AML-193 (cell line): ENCODE measurements at places on chromosomes 1 and 21.

- DNase-seq: no peak
Observed at GRCh38 chr1:29094954-29095353, 28.7 kb downstream of the TMEM200B start.

DNA sequence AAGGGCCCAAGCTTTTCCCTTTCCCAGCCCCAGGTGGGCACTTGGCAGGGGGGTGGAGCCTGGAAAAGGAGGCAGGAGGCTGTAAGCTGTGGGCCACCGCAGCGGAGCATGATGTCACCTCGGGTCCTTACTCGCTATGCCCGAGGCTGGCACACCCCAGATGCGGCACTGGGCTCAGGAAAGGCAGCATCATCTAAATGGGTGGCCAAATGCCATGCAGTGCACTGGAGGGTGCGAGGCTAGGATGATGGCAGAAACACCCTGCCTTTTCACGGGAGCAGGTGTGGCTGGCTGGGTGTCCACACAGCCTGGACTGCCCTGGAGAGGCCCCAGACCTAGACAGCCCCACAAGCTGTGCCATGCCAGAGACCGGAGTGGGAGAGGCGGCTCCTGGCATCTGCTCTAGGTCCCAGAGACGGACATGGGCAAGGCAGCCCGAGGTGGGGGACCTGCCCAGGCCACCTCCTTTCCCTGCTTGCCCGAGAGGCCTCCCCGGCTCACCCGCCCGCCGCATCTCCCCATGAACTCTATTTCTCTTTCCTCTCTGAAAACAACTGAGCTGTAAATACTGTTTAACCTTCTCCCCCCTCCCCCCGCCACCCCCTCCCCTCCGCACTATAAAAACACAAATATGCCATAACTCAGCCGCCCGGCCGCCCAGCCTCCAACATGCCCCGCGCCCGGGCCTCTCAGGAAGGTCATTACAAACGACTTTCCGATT, 124.7 kb downstream of the CASZ1 start:
- no peak for DNase-seq

GRCh38 chr1:220797553-220797952, 10.8 kb downstream of the MTARC1 start:
- DNase-seq: no peak

GRCh38 chr1:87844251-87844650, 515.6 kb downstream of the LMO4 start:
- no peak for DNase-seq

DNA sequence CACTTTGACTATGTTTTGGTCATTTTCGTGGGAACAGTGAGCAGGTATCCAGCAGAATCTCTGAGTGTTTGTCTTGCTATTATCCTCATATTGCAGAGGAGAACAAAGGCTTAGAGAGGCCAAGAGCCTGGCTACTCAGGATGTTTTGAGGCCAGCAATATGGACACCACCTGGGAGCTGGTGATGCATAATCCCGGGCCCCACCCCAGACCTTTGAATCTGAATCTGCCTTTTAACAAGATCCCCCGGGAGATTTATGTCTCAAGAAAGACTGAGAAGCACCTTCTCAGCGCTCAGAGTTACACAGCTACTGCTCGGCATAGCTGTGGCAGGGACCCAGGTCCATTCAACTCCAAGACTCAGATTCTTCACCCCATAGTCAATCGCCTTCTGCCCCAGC, 72.8 kb downstream of the PTPRU start:
- DNase-seq: no peak

- DNase-seq: no peak
Observed at GRCh38 chr1:25906644-25907300, 553 bp upstream of the STMN1 start.

DNA sequence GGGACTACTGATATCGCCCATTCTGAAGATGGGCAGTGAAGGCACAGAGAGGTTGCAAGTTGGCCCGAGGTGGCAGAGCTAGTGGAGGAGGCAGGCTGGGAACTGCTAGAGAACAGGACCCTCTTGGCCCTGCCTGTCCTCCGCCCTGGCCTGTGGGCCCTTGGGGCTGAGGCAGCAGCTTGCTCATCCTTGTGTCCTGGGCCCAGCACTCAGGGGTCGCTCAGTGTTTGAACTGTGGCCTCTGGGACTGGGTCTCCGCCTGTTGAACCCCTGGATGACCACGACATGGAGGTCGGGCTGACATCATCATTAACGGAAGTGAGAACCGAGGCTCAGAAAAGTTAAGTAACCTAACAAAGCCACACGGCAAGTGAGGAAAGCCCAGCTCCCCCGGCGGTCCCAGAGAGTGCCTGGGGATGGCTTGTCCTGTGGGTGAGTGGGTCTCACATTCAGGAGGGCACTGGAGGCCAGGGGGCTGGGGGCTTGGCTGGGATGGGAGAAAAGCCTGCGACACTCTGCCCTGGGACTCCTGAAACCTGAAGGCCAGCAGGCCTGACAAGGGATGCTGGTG, 23.0 kb upstream of the DDOST start:
- no peak for DNase-seq

DNA sequence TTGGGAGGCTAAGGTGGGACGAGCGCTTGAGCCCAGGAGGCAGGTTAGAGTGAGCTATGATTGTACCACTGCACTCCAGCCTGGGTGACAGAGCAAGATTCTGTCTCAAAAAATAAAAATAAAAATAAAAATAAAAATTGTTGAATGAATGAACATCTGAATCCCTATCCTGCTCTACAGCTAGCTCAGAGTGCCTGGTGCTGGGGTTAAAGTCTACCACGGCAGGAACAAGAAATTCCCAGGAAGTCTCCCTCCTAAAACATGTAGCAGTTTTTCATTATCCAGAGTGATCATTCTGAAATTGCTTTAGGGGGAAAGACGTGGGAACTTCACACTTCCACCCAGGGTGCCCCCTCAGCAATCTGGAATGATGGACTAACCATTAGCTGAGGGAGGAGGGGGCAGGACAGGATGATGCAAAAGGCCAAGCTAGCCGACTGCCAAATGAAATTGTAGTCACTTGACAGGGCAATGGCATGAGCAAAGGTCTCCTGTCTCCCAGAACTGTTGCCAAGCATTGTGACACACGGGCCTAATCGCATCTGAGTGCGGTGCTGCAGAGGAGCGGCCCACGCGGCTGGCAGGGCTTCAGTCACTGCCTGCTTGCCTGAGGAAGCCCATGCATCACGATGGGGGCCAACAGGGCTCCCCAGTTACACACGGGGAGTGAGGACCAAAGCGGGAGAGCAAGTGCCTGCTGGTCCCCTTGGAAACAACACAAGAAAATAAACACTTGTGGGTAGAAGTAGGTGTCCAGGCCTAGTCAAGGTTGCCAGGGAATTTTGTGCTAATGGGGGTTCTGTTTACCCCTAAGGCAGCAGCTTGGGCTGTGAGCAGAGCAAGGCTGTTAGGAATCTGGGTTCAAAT, 85.7 kb downstream of the NENF start:
- no peak for DNase-seq

DNA sequence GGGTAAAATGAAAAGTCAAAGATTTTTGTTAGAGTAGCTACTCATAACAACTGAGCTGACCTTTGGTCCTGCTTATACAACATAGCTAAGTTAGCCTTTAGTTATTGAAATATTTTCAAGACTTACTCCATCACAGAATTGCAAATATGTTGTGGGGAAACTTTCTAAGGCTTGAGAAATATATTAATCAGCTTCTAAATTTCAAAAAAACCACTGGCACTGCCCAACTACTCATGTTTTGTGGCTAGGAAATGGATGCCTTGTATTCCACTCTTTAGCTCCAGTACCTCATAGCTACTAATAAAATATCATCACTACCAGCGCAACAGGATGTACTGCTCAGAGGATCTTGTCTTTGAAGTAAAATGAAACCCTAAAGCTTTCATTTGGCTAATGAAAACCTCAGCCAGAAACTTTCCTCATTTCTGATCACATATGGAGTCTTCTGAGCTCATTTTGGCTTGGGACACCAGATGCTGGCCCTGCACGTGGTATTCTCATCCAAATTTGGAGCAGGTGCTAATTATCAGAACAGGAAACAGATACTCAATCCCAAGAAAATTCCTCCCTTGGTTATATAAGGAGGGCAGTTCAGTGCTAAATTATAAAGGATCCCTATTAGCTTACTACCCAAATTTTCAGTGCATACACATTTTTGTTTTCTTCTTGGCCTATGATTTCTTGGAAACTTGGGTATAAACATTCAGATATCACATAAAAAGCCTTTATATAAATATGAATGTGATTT, 690.7 kb downstream of the ADGRL2 start:
- no peak for DNase-seq

GRCh38 chr1:89262643-89263042, 10.0 kb downstream of the GBP5 start:
- no peak for DNase-seq

GRCh38 chr1:56630786-56631185, 14.3 kb upstream of the PRKAA2 start:
- no peak for DNase-seq

DNA sequence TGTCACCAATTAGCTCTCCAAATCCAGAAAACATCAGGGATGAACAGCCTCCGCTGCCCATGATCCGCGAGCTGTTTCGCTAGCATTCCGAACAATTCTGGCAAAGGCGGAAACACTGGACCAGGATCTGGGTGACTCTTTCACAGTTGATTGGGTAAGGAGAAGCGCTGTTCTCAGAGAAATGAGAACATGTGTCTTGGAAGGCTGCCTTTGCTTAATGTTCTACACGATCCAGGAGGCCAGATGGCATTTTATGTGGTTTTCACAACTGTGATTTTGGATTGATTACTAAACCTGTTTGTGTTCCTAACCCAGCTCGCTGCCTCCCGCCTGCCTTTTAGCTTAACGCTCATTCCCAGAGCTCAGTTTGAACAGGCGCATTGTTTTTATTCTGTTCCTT, 144.0 kb downstream of the KIF26B start:
- no peak for DNase-seq

DNA sequence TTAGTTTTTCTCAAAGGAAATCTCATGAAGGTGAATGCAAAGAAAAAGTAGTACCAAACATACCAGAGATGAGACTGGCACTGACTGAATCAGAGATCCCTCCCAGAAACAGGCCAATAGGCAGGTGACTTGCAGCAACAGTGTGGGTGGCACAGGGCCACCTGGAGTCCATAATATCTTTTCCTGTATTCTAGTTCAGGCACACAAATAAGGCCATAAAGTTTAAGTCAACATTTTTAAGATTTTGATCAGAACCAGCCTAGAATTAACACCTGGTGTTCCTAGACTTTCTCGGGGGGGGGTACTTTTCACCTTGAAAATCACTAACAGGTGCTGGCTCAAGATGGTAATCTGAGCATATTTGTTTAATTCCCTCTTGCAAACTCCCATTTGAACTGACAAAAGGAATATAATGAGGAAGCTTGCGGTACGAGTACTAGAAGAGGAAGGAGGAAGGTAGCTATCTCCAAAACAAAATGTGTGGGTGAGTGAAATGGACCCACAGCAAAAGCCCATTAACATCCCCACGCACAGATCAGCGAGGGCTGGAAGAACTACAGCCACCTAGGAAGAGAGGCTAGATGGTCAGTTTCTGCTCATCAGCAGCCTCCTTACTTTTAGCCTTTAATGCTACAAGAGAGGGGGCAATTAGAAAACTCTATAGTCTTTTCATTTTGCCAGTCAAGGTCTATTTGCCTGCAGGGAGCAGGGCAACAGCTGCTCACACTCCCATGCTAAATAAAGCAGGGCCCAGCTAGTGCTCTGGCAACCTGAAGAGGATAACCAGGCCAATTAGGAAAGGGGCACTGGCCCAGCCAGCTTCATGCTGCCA, 18.9 kb downstream of the SDE2 start:
- no peak for DNase-seq

GRCh38 chr1:62198781-62199125, 4.1 kb downstream of the L1TD1 start:
- DNase-seq: no peak

GRCh38 chr1:2253797-2254480, 25.8 kb downstream of the SKI start:
- DNase-seq: no peak

- DNase-seq: peak; percentile 38
Observed at GRCh38 chr1:45018599-45019230, 6.7 kb downstream of the UROD start.

GRCh38 chr21:45299864-45300785, 12.4 kb upstream of the POFUT2 start:
- no peak for DNase-seq
